ENCODE measurements at places on chromosomes 7 and 10.

DNA sequence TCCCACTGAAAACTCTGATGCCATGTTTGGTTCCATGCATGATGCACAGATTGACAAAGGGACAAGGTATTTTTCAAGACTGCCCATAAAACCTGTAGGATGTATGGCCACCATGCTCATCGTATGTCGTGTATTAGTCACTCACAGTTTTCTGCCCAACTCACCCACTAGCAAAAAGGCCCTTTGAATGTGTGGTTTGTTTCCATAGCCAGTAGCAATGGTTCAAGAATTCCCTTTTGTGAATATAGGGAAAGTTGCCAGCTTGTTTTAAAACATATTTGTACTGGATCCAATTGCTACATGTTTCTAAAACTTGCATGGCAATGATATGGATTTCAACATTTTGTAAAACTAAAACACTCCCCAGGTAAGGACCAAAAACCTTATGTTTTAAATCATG lies 280.9 kb upstream of the YAE1 start:
- no peak overlapping the region for H3K4me3 ChIP-seq
- H3K4me1 ChIP-seq = no peaks in the 10 kb centered on the region
- no peak overlapping the region for H3K27ac ChIP-seq
- H3K27me3 ChIP-seq = no peaks in the 10 kb centered on the region
- no peak for DNase-seq

DNA sequence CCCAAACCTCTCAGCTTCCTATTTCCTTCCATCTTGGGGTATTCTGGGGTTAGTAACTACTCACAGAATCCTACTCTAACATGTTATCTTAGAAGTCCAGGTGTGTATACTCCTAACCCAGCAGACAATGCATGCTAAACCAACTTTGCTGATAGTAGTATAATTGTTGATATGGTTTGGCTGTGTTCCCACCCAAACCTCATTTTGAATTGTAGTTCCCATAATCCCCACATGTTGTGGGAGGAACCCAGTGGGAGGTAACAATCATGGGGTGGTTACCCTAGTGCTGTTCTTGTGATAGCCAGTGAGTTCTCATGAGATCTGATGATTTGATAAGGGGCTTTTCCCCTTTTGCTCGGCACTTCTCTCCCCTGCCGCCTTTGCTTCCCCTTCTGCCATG lies 135.1 kb downstream of the CHRM2 start:
- no peak for DNase-seq
- H3K4me3 ChIP-seq = no peak overlapping the region
- H3K36me3 ChIP-seq = no peaks in the 10 kb centered on the region
- H3K27me3 ChIP-seq = no peaks in the 10 kb centered on the region
- H3K27ac ChIP-seq = no peak overlapping the region

GRCh38 chr7:3274131-3274530 lies 26.9 kb upstream of the SDK1 start:
- H3K4me1 ChIP-seq = no peaks in the 10 kb centered on the region
- H3K4me3 ChIP-seq = no peak overlapping the region
- no peak for DNase-seq
- H3K36me3 ChIP-seq = no peaks in the 10 kb centered on the region
- H3K27me3 ChIP-seq = peaks cover 4% of the 10 kb centered on the region

DNA sequence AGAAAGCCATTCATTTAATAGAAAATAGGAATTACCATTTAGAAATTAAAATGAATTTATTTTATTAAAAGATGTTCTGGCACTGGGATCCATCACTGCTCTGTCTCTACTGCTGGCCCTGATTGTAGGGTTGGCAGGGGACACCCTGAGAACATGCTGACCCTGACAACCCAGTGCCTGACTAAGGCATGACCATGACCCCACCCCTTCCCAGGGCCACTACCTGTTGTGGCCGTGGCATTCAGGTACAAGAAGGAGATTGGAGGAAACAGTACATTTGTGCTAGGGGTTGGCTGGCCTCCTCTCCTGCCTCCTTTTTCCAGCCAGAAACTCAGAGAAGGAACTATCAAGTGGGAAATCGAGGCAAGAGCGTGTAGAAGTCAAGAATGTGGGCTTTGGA lies 197.0 kb upstream of the ZMIZ1 start:
- H3K36me3 ChIP-seq = no peaks in the 10 kb centered on the region
- DNase-seq = no peak
- H3K27ac ChIP-seq = no peak overlapping the region
- H3K4me3 ChIP-seq = no peak overlapping the region
- H3K4me1 ChIP-seq = no peaks in the 10 kb centered on the region

DNA sequence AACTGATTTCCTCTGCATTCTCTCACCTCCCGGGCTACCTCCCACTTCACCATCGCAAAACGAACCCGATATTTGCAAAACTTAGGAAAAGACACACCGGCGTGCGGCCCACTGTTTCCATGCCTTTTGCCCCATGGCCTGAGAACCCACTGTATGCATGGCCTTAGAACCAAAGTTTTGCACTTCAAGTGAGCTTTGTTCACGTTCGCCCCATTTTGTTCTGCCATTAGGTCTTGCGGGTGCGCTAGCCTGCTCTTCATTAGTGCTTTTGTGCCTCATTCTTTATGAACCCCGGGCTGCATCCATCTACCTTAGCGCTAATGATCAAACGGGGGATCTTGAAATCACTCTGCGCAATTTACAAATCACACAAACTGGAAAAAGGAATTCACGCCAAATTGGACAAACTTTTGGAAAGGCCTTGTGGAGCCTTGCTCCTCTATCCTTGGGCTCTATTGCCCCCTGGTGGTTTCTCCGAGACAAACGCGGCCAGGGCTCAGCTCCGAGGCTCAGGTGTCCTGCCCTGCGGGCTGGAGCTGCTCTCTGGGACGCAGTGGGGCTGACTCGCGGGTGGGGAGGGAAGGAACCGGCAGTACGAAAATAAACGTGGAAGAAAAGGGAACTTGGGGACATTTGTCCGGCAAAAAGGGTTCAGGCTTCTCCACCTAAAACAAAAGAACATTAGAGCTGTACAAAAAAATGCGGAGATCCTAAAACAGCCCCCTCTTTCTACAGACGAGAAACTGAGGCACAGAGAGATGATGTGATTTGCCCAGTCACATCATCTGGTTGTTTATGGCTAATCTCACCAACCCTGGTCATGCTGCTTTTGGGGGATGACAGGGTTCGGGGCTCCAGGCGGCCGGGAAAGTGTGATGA lies 300.4 kb upstream of the NFE2L3 start:
- peaks cover 21% of the 10 kb centered on the region for H3K4me1 ChIP-seq
- H3K27ac ChIP-seq = peak overlapping the region; percentile 74
- peak; percentile 63 for DNase-seq

DNA sequence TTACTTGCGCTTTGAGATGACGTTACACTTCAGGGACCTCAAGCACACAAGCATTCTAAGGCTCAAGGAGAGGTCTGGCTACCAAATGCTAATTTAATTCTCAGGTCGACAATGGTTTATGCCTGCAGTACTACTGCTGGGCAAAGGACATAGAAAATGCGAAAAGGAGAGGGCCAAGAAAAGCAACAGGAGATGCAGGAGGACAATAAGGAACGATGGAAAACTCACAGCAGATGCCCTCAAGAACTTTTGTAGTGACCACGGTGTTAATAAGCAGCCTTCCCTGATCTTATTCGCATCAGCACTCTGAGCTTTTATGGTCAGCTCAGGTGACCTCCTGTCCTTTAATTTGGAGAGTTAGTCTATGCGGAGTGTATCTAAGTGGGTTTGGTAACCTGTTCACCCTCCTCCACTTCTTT lies 146.3 kb downstream of the GPR85 start:
- H3K36me3 ChIP-seq = peaks cover 2% of the 10 kb centered on the region
- H3K4me3 ChIP-seq = peak overlapping the region; percentile 91

GRCh38 chr7:32660936-32661335 lies 165.6 kb downstream of the AVL9 start:
- H3K4me3 ChIP-seq = no peak overlapping the region
- no peak for DNase-seq
- no peaks in the 10 kb centered on the region for H3K36me3 ChIP-seq
- no peaks in the 10 kb centered on the region for H3K4me1 ChIP-seq
- peaks cover 29% of the 10 kb centered on the region for H3K27me3 ChIP-seq
- no peak overlapping the region for H3K27ac ChIP-seq

DNA sequence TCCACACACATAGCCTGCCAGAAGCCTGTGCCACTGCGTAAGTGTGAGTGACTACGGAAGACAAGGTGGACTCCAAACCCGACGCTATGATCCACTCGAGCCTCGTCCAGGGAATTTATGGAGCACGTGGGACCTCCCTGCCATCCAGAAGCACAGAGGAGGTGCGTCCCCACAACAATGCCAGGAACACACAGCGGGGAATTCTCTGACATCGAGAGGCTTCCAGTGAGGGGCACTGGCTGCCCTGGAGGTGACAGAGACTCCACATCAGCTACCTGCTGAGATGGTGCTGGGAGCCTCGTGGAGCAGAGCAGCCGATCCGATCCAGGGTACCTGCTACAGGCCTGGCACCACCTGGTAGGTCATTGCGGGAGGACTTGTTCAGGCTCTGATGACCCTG lies 72.2 kb upstream of the INSIG1 start:
- no peak overlapping the region for H3K4me3 ChIP-seq
- DNase-seq = no peak
- H3K36me3 ChIP-seq = no peaks in the 10 kb centered on the region
- H3K4me1 ChIP-seq = peaks cover 12% of the 10 kb centered on the region

GRCh38 chr7:151591866-151592265 lies 72.2 kb upstream of the RHEB start:
- no peaks in the 10 kb centered on the region for H3K4me1 ChIP-seq
- no peak overlapping the region for H3K27ac ChIP-seq
- no peaks in the 10 kb centered on the region for H3K27me3 ChIP-seq
- H3K4me3 ChIP-seq = no peak overlapping the region

- H3K4me3 ChIP-seq = no peak overlapping the region
- H3K27me3 ChIP-seq = no peaks in the 10 kb centered on the region
- H3K4me1 ChIP-seq = peaks cover 55% of the 10 kb centered on the region
- DNase-seq = peak; percentile 28
Measured at GRCh38 chr7:134737566-134738345, 41.7 kb upstream of the CALD1 start.

DNA sequence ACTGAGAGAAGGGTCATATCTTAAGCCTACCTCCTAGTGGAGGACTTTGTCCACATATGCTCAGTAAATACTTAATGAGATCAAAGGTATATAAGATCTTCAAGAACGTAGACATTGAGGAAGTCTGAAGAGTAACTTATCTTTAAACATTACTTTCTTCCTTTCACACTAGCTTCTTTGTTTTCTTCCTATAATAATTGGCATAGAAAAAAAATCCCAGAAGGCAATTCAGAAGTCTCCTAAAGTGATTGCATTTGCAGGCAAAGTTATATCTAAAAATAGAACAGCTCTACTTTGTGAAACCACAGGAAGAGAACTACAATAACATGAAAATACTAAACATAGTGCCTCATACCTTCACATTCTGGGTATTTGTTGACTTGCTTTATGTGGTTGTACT lies 150.4 kb downstream of the PPP1R3A start:
- no peak for DNase-seq
- H3K4me3 ChIP-seq = no peak overlapping the region
- no peaks in the 10 kb centered on the region for H3K36me3 ChIP-seq
- no peaks in the 10 kb centered on the region for H3K27me3 ChIP-seq
- no peak overlapping the region for H3K27ac ChIP-seq
- H3K4me1 ChIP-seq = no peaks in the 10 kb centered on the region

- no peaks in the 10 kb centered on the region for H3K27me3 ChIP-seq
- no peak overlapping the region for H3K27ac ChIP-seq
- H3K36me3 ChIP-seq = no peaks in the 10 kb centered on the region
- H3K4me3 ChIP-seq = no peak overlapping the region
- no peak for DNase-seq
- H3K4me1 ChIP-seq = no peaks in the 10 kb centered on the region
Measured at GRCh38 chr10:1860351-1860750, 123.0 kb upstream of the ADARB2 start.

GRCh38 chr7:50342616-50343114 lies 38.1 kb downstream of the IKZF1 start:
- DNase-seq = no peak
- H3K4me1 ChIP-seq = peaks cover 90% of the 10 kb centered on the region
- peaks cover 82% of the 10 kb centered on the region for H3K36me3 ChIP-seq
- no peaks in the 10 kb centered on the region for H3K27me3 ChIP-seq
- peak overlapping the region; percentile 70 for H3K4me3 ChIP-seq

- H3K4me1 ChIP-seq = peaks cover 15% of the 10 kb centered on the region
- H3K36me3 ChIP-seq = peaks cover 3% of the 10 kb centered on the region
- H3K27ac ChIP-seq = no peak overlapping the region
- H3K27me3 ChIP-seq = peaks cover 16% of the 10 kb centered on the region
Measured at GRCh38 chr10:132534391-132535064, 3.1 kb upstream of the INPP5A start.

DNA sequence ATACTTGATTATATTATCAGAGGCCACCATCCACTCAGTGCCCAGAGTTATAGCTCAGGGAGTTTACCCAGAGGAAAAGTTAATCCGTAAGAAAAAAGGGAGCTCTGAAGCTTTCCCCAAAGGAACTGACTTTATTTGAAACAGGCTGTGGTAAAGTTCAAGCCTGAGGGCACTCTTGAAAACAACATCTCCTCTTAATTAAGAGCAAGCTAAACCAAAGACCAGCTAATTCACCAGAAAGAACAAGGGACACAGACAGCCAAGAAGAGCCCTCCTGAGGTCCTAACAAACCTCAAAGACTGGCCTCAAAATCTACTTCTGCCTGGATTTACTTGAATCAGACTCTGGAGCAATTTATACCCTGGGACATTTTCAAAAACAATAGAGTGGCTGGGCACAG lies 159.6 kb upstream of the CHST15 start:
- H3K4me1 ChIP-seq = no peaks in the 10 kb centered on the region
- H3K27ac ChIP-seq = no peak overlapping the region
- no peaks in the 10 kb centered on the region for H3K36me3 ChIP-seq
- DNase-seq = no peak
- H3K4me3 ChIP-seq = no peak overlapping the region

GRCh38 chr10:21526188-21526859 lies 842 bp upstream of the SKIDA1 start:
- H3K4me1 ChIP-seq = peaks cover 24% of the 10 kb centered on the region
- peaks cover 49% of the 10 kb centered on the region for H3K27me3 ChIP-seq
- DNase-seq = peak; percentile 40

DNA sequence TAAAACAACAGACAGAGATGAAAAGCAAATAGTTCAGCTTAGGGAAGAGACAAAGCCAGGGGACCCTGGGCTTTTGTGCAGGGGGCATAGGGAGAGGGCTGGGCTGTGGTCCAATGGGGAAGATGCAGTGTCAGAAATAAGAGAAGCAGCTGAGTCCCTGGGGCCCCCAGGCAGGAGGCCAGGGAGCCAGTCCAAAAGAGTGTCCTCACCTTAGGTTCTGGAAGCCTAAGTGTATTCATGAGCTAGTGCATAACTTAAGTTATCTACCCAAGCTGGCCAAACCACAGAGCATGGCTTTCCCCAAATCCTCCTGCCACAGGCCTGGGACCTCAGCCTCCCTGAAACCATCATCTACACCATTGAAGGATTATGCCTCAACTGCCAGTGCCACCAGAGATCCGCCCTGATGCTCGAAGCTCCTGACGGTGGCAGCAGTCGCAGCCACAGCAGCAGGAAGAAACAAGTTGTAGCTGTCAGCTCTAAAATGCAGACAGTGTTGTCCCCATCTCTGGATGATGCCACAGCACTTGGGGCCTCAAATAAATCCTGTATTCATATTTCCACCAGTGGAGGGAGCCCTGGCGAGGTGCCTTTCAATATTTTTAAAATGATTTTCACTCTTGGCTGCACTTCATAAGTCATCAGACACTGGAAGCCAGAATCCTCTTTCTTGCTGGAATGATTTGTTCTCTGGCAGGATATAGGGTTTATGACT lies 574.6 kb downstream of the GRID1 start:
- no peaks in the 10 kb centered on the region for H3K27me3 ChIP-seq
- H3K36me3 ChIP-seq = no peaks in the 10 kb centered on the region
- H3K27ac ChIP-seq = no peak overlapping the region
- no peak for DNase-seq
- H3K4me3 ChIP-seq = no peak overlapping the region

Measured in activated T-helper 2 cell treated with anti-CD3 and anti-CD28 coated beads, Interferon-gamma antibody, Interleukin-2, Interleukin-4, amounts not matched to agents 10 μg/mL and 5 μg/mL and 100 μg/mL, durations not matched to agents 14 hours and 24 hours and 36 hours (primary cell).